Subcutaneous preadipocyte (primary cell): ENCODE measurements at places on chromosomes 1 and 21. TPM values are rescaled to one million over a fixed set of nuclear protein-coding genes. Genes with fewer than 3 reads are reported as not detected.

The IGSF8 gene
- 11.5 and 14.3 TPM in 2 replicates for total RNA-seq

The MIXL1 gene
- not detected in 2 replicates for total RNA-seq

The FAM72A gene
- 2.2 and 4.3 TPM in 2 replicates for total RNA-seq

The UBE2U gene
- total RNA-seq, result not detected in 2 replicates

The WDR77 gene
- total RNA-seq, result 47.0 and 57.1 TPM in 2 replicates

The TMPRSS15 gene
- total RNA-seq, result not detected in 2 replicates

The G0S2 gene
- total RNA-seq, result 1.6 and 23.9 TPM in 2 replicates

The CRNN gene
- total RNA-seq, result not detected in 2 replicates
